ENCODE measurements at places on chromosomes 1 and 21. TPM values are rescaled to one million over a fixed set of nuclear protein-coding genes. Genes with fewer than 3 reads are reported as not detected.

- DNase-seq: no peak
Observed at GRCh38 chr21:45792682-45793383, 149.3 kb downstream of the PCBP3 start.

DNA sequence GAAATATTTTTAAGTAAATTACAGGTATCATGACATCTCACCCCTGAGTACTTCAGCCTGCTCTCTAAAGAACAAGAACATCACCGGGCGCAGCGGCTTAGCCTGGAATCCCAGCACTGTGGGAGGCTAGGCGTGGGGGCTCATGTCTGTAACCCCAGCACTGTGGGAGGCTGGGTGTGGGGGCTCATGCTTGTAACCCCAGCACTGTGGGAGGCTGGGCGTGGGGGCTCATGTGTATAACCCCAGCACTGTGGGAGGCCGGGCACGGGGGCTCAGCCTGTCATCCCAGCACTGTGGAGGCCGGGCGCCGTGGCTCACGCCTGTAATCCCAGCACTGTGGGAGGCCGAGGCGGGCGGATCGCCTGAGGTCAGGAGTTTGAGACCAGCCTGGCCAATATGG is 7.7 kb upstream of the CDK11B start:
- no peak for DNase-seq

- no peak for DNase-seq
Observed at GRCh38 chr1:59285691-59286090, 11.2 kb upstream of the FGGY start.

GRCh38 chr1:151056149-151056548 is 3.3 kb downstream of the CDC42SE1 start:
- no peak for DNase-seq

The OR2M3 gene
- not detected for total RNA-seq

The PEX10 gene
- total RNA-seq: 19.4 TPM

The GPR37L1 gene
- not detected for total RNA-seq

Measured in OCI-LY7 (cell line).